ENCODE measurements at places on chromosomes 11 and 22.
A peak's percentile ranks its signal among the peaks of the same experiment; 100 is the strongest.

DNA sequence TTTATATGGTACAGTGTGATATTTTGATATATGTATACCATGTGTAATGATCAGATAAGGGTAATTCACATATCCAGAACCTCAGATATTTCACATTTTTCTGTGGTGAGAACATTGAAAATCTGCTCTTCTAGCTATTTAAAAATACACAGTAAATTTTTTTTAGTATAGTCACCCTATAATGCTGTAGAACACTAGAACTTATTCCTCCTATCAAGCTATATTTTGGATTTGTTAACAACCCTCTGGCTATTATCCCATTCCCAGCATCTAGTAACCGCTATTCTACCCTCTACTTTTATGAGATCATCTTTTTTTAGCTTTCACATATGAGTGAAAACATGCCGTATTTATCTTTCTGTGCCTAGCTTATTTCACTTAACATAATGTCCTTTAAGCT is 65.5 kb upstream of the SYT9 start:
- no peak for DNase-seq

DNA sequence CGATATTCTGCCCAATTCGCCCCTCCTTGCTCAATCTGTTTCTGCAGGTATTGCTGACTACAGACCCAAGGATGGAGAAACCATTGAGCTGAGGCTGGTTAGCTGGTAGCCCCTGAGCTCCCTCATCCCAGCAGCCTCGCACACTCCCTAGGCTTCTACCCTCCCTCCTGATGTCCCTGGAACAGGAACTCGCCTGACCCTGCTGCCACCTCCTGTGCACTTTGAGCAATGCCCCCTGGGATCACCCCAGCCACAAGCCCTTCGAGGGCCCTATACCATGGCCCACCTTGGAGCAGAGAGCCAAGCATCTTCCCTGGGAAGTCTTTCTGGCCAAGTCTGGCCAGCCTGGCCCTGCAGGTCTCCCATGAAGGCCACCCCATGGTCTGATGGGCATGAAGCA is 9.2 kb upstream of the SLC35E4 start:
- DNase-seq = no peak

- DNase-seq = no peak
Measured at GRCh38 chr22:20604776-20605221, 97.4 kb downstream of the MED15 start.

DNA sequence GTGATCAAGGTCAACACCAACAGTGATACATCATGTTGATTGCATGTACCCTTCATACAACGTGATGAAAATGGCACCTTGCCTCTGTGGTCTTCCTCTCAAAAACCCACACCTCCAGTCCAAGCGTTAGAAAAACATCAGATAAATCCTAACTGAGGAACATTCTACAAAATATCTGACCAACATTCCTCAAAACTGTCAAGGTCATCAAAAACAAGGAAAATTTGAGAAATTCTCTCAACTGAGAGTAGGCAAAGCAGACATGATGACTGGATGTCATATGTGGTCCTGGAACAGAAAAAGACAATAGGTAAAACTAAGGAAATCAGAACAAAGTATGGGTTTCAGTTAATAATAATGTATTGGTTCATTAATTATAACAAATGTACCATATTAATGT is 64.0 kb upstream of the POU2AF1 start:
- DNase-seq = no peak

GRCh38 chr11:63918507-63919191 is 1.7 kb upstream of the RCOR2 start:
- DNase-seq = no peak

- DNase-seq = no peak
Measured at GRCh38 chr11:13876423-13876822, 86.1 kb upstream of the SPON1 start.

DNA sequence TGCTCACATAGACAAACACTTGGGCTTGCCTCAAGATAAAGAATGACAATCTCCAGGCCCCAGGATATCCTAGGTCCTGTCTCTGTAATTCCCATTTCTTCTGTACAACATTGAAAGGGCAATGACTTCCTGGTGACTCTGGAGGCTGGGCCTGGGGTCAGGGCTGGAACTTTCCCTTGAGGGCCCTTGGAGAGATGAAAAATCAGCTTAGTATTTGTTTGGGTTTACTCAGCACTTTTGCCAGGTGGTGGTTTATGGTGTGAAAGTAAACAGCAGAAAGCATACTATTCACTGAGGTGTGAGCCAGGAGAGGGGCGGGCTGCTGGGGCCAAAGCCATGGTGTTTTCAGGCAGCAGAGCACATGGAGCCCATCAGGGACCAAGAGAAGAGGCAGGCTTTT is 214.7 kb upstream of the NARS2 start:
- no peak for DNase-seq

DNA sequence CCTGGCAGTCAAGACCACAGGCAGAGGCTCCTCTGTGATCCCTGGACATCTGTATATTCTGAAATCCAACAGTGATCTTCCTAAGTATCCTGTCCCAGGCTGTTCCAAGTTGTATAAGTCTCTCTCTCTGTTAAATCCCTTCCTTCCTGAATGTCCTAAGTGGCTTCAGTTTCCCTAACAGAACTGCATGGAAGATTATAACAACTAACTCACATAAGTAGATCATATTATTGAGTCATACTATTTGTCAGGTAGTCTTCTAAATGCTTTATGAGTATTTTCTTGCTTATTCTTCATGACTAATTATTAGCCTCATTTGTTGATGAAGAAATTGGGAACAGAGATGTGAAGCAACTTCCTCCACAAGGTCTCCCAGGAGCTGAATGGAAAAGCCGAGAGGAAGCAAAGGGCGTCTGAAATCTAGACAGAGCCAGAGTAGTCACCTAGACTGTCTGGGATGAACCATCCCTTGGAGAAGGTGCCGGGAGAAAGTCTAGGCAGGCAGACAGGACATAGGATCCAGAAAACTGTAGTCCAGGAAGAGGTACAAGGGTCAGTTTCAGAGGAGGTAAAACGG is 93.2 kb upstream of the FAT3 start:
- DNase-seq = no peak

GRCh38 chr11:93567401-93567895 is 24.3 kb upstream of the SMCO4 start:
- DNase-seq = no peak

- no peak for DNase-seq
Measured at GRCh38 chr22:45578524-45579147, 76.0 kb downstream of the FBLN1 start.

- no peak for DNase-seq
Measured at GRCh38 chr11:131275580-131275979, 94.8 kb upstream of the NTM start.

GRCh38 chr11:63829823-63830489 is 9.0 kb upstream of the MARK2 start:
- DNase-seq = no peak

GRCh38 chr11:76209973-76210930 is 4.0 kb upstream of the WNT11 start:
- DNase-seq = no peak

GRCh38 chr11:86558207-86558606 is 114.2 kb downstream of the ME3 start:
- DNase-seq = no peak

- DNase-seq = no peak
Measured at GRCh38 chr11:64268025-64268892, 16.2 kb downstream of the BAD start.

GRCh38 chr22:43561415-43562178 is 149.8 kb downstream of the MPPED1 start:
- DNase-seq = no peak

DNA sequence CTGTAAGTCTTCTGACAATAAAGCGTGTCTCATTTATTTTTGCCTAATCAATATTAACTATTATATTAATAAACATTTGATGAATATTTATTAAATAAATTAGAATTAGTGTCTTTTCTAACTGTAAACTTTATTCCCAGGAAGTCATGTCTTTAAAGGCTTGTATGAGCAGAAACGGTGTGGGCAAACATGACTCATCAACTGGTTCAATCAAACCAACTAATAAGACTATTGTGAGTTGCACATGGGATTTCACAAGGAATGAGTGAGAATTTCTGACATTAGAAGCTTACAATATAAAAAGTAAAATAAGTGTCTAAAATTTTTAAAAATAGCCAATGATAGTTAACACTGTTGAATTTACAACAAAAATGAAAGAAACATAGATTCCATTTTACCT is 259.2 kb upstream of the CTSC start:
- no peak for DNase-seq

DNA sequence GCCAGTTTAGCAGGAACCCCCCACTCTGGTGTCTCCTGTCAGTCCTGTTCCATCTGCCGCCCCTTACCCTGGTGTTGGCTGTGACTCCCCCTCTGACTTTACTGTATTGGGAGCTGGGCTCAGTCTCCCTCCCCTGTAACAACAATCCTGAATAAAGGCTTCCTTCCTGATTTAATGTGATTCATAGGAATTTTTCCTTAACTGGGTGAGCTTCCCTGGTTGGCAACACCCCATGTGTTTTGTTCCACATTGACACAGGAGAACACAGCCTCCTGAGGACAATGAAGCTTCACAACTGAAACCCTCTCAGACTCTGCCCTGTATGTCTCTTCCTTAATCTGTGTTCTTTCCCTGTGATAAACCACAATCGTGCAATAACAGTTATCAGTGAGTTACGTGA is 8.4 kb downstream of the APOL4 start:
- DNase-seq = no peak

GRCh38 chr22:37808294-37808657 is 542 bp downstream of the GCAT start:
- no peak for DNase-seq

DNA sequence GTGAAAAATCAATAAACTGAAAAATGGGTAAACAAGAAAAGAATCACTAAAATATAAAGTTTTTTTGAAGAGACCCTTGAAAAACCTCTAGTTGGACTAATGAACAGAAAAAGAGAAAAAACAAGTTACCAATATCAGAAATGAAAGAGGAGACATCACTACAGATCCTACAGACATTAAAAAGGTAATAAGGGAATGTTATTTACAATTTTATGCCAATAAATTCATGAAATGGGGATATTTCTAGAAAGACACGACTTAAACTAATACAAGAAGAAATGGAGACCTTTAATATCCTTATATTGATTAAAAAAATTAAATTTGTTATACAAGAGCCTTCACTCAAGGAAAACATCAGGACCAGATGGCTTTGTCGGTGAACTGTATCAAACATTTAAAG is 109.4 kb downstream of the TBC1D22A start:
- no peak for DNase-seq

GRCh38 chr11:68373815-68374501 is 61.6 kb downstream of the LRP5 start:
- no peak for DNase-seq

- no peak for DNase-seq
Measured at GRCh38 chr11:102676084-102676483, 29.5 kb downstream of the MMP27 start.

- no peak for DNase-seq
Measured at GRCh38 chr22:47965066-47965465, 1202.6 kb downstream of the TBC1D22A start.

GRCh38 chr11:83306200-83307080 is 20.3 kb upstream of the CCDC90B start:
- DNase-seq = no peak

DNA sequence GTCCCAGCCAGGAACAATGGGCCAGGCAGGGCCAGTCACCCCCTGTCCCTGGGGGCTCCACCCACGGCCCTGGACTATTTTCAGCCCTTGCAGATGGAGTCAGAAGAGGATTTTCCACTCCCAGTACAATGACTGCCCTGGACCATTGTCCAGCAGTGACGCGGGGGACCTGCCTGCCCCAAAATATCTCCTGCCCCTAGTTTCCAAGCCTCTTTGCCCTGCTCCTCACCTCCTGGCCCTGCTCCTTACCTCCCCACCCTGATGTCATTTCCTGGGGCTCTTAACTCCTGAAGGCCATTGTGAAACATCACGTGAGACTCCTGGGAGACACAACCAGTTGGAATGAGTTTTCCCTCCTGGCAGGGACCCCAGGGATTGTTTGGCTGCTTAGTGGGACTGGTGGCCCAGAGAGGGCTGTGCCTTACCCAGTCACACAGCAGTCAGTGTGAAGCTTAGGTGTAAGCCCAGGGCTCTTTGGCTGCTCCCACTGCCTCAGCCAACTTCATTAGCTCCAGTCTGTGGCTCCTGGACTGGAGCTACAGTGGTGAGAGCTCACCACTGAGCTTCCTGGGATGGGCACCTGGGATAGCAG is 22.2 kb downstream of the P2RY2 start:
- DNase-seq = no peak

GRCh38 chr22:27959335-27960090 is 40.5 kb upstream of the PITPNB start:
- no peak for DNase-seq

DNA sequence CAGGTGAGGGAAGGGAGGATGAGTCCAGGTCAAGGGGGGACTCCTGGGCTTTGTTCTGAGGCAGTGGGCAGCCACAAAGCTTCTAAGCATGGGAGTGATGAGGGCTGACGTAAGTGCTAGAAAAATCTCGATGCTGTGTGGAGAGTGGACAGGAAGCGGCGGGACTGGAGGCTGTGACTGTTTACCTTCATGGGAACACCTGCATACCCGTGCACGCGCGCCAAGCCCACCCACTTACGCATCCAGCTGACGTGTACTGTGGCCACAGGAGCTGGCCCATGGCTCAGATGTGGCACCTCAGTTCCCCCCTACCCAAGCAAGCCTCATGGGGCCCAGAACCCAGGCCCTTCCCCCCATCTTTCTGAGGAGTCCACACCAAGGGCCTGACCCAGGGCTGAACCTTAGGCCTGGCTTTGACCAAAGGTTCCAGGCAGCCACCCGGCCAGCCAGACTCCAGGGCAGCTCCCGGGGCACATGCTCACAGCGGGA is 14.0 kb downstream of the MYRF start:
- DNase-seq = no peak

GRCh38 chr11:117601006-117601708 is 195.9 kb downstream of the DSCAML1 start:
- DNase-seq = no peak

GRCh38 chr11:134414766-134415765 is 3.0 kb upstream of the B3GAT1 start:
- no peak for DNase-seq

- no peak for DNase-seq
Measured at GRCh38 chr11:102807921-102808320, 10.0 kb upstream of the MMP1 start.

- DNase-seq = no peak
Measured at GRCh38 chr11:117923773-117924172, 5.4 kb downstream of the TMPRSS13 start.

DNA sequence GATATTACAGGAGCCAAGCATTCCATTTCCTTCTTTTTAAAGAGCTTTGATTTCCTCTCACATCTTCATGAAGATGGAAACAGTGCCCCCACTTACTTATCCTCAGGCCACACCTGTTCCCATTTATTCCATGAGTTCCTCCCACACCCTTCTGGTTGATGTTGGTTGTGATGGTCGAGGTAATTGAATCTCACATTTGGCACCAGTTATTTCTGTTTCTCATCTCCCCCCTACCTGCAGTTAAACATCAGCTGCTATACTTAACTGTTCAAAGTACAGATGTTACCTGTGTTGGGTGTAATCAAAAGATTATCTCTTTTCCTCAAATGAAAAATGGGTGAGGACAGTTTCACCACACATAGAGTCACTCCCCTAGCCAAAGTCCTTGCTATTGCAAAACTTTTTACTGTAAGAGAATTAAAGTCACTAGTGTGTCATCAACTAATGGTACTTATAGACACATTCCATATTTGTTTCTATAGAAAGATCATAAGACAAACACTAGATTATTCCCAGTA is 1.9 kb downstream of the TMEM45B start:
- no peak for DNase-seq

- no peak for DNase-seq
Measured at GRCh38 chr11:130580372-130580771, 131.9 kb downstream of the ADAMTS15 start.

GRCh38 chr11:79406376-79406775 is 34.5 kb downstream of the TENM4 start:
- no peak for DNase-seq

- peak; percentile 15 for DNase-seq
Measured at GRCh38 chr11:63670433-63671321, 499 bp downstream of the ATL3 start.
